ENCODE measurements at places on chromosomes 2 and 18. TPM values are rescaled to one million over a fixed set of nuclear protein-coding genes. Genes with fewer than 3 reads are reported as not detected.

GRCh38 chr18:62576845-62577512, 54.2 kb downstream of the ZCCHC2 start:
- no peak overlapping the region for H3K27ac ChIP-seq
- no peak for DNase-seq
- no peak overlapping the region for H3K4me3 ChIP-seq
- peaks cover 29% of the 10 kb centered on the region for H3K36me3 ChIP-seq
- H3K27me3 ChIP-seq = no peaks in the 10 kb centered on the region

The EVX2 gene
- total RNA-seq = not detected

DNA sequence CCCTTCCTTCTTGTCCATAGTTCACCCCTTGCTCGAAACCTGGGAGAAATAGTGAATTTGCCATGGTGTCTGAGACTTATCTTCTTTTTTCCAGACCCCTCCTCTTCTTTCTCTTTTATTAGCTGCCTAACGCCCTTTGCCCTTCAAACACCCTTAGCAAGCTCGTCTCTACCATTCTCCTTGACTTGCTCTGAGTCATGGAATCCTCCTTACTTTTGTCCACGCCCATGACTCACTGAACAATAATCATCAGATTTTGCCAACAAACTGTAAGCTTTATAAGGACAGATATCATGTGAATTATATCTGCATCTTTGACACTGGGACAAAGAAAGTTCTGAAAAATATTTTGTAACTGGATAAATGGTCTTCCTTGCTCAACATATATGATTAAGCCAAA, 67.1 kb upstream of the CNTNAP5 start:
- H3K27me3 ChIP-seq = no peaks in the 10 kb centered on the region
- no peak overlapping the region for H3K4me3 ChIP-seq
- no peak overlapping the region for H3K27ac ChIP-seq
- H3K4me1 ChIP-seq = peaks cover 4% of the 10 kb centered on the region
- no peaks in the 10 kb centered on the region for H3K36me3 ChIP-seq

DNA sequence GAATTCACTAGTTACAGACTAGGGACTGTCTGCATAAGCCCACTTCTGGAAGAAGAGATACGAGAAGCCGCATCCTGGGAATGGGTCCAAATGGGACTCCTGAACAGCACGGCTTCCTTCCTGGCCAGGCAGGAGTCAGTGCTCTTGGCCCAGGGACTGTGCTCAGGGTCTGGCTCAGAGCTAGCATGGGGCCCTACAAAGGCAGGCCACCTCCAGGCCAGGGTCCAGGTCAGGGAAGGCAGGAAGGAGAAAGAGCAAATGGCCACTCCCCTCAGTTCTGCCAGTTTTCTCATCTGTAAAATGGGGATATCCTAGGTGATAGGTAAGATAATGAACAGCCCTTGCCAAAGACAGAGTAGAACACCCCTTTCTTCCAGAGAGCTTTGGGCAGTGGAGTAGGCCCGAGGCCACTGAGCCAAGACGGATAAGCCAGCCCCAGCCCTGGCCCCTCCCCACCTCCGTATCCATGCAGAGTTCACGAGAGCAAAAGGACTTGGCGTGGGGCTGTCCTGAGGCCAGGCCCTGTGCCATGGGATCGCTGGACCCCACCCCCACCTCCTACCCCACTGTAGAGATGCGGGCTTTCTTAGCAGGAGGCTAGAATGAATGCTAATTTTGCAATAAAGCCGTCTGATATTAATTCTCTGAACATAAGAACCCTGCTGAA, 190.1 kb downstream of the MGAT5 start:
- peaks cover 14% of the 10 kb centered on the region for H3K4me1 ChIP-seq
- no peak overlapping the region for H3K27ac ChIP-seq
- no peaks in the 10 kb centered on the region for H3K27me3 ChIP-seq
- H3K36me3 ChIP-seq = peaks cover 8% of the 10 kb centered on the region

DNA sequence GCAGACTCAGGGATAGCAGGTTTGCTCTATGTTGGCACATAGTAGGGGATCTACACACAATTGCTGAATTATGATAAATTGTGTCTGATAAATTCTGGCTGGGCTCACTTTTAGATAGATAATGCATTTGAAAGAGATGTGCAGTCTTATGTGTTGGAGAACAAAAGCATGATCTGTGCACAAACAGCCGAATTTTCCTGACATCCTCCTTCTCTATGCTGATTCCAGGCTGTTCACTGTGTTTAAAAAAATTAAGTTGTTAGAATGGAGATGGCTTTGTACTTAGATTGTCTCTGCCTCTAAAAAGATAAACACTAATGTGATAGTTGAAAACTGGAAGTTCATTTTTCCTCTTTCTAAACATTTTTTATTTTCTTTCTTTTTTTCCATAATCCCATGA, 2.1 kb downstream of the CERS6 start:
- no peaks in the 10 kb centered on the region for H3K27me3 ChIP-seq
- peaks cover 44% of the 10 kb centered on the region for H3K4me1 ChIP-seq
- no peak overlapping the region for H3K27ac ChIP-seq
- no peak overlapping the region for H3K4me3 ChIP-seq

- H3K36me3 ChIP-seq = no peaks in the 10 kb centered on the region
- H3K4me1 ChIP-seq = peaks cover 12% of the 10 kb centered on the region
- H3K27me3 ChIP-seq = peaks cover 5% of the 10 kb centered on the region
- peak overlapping the region; percentile 71 for H3K4me3 ChIP-seq
- H3K27ac ChIP-seq = no peak overlapping the region
- no peak for DNase-seq
Observed at GRCh38 chr2:6771634-6772611, 93.8 kb downstream of the CMPK2 start.

The FOXI3 gene
- not detected for total RNA-seq

DNA sequence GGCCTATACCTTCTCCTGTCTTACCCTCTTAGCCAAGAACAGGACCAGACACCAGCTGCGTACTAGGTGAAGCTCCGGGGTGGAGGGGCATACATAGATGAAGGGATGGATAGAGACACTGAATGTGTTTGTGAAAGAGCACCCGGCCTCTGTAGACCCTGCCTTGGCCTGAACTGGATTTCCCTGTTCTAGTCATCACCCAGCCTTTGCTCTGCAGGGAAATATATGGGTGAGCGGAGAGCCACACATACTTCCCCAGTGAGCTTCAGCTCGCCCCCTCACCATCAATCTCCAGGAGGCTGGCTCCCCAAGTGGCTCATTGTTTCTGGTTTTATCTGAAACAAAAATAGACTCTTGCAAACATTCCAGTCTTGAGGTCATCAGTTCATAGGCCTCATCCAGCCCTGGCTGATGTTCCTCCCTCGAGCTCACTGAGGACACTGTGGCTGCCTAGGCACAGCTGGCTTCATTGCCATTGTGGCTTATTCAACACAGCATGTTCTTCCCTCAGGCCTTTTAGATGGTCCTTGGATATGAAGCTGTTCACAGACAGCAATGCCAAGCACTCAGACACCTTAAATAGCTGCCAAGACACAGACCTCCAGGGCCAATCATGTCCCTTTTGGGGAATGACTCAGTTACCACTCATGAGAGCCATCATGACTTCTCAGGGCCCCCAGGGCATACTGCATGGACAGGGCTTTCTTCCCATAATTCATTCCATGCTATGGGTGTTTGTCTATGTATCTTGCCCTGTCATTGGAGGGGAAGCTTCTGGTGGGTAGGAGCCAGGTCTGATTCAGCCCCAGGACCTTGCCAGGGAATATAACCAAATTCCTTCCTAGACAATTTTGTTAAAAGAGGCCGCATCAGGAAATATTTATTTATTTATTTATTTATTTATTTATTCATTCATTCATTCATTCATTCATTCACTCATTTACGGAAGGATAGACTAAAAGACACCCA, 82.4 kb downstream of the TTC32 start:
- H3K4me3 ChIP-seq = no peak overlapping the region
- no peak for DNase-seq
- no peaks in the 10 kb centered on the region for H3K27me3 ChIP-seq
- H3K36me3 ChIP-seq = no peaks in the 10 kb centered on the region
- peak overlapping the region; percentile 64 for H3K27ac ChIP-seq

GRCh38 chr2:125037135-125037653, 1012.1 kb downstream of the CNTNAP5 start:
- no peak overlapping the region for H3K4me3 ChIP-seq
- no peaks in the 10 kb centered on the region for H3K27me3 ChIP-seq
- no peak overlapping the region for H3K27ac ChIP-seq
- DNase-seq = peak; percentile 64

- peaks cover 36% of the 10 kb centered on the region for H3K4me1 ChIP-seq
- no peak for DNase-seq
- H3K27ac ChIP-seq = peak overlapping the region; percentile 12
Observed at GRCh38 chr2:10400978-10401951, 46.9 kb downstream of the ODC1 start.

DNA sequence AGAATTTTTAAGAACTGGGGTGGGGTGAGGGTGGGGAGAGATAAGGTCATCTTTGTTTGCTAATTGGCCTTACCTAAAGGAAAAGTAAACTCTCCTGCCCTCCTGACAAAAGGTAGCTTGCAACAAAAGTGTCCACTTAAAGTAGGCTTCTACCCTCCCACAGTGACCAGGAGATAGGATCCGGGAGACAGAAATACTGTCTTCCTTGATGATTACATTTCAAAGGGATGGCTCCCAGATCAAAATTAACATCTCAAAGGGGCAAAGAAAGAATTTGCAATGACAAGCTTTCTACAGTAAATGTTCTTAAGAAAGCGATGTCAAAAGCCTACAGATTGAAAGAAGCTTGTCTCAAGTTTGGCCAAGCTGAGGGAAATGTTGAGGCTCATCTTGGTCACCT, 775.3 kb downstream of the CPS1 start:
- no peak for DNase-seq
- H3K4me3 ChIP-seq = no peak overlapping the region
- H3K4me1 ChIP-seq = peaks cover 5% of the 10 kb centered on the region
- peaks cover 7% of the 10 kb centered on the region for H3K27me3 ChIP-seq
- no peaks in the 10 kb centered on the region for H3K36me3 ChIP-seq
- H3K27ac ChIP-seq = no peak overlapping the region

The CRACDL gene
- 17.0 TPM for total RNA-seq

DNA sequence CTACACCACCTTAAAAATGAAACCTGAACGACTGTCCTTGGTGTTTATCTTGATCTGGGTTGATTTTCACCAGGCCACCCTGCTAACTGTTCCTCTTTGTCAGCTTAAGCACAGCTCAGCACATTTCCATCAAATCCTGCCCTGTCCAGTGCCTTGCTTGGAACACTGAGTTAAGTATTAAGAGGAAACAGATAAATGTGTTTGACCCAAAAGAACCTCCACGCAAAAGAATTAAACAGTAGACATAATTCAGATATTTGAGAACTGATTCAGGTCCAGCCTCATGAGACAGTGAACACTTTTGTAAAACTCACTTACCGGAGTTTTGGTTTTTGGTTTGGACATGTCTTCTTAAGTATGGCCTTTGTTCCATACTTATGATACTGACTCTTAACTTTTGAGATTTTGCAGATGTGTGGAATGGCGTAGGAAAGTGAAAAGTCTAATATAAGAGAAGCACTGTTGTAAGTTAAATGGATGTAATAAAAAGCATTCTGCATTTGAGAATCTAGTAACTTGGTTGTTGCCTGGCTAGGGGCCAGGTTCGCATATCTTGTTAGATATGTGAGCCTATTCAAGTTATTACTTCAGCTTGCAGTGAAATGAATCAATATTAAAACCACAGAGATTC, 88.9 kb upstream of the SERPINE2 start:
- H3K27ac ChIP-seq = no peak overlapping the region
- peaks cover 24% of the 10 kb centered on the region for H3K4me1 ChIP-seq
- no peak for DNase-seq
- H3K27me3 ChIP-seq = no peaks in the 10 kb centered on the region

Data from chondrocyte (in vitro differentiated cells).